COLO829 (cell line): ENCODE measurements at places on chromosomes 12 and 14.

DNA sequence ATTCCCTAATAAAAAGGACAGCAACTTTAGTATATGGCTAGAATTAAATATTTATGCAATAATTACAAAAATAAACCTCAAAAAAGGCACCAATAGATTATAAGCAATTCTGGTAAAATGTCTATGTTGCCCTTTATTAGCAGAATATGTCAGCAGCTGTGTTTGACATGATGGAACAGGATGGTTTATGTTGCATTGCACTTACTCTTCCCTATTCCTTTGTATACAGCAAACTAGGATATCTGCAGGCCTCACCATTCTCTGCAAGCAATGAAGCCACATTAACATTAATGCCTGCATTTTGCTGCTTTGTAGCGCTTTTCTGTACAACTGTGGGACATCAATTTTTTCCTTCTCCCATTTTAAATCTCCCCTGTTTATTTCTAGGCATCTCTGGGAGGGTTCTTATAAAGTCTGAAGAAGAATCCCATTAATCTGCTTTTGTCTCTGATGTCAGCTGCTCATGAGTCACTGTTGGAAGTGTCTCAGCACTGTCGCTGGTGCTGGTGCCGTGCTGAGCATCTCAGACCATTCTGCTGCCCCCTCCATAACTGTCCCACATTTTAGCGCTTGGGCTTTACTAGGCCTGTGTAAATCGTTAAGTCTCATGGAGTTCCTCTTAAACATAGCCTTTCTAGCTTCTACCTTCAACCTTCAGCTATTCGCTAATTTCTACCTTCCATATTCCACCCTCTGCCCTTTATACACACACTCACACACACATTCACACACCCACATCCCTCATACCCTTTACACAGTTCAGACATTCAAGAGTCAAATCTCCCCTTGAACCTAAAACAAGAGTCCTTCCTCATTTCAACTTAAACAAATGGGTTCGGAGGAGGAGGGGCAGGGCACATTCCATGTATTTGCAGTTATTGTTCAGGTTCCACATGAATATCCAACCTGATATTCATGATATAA is 64.4 kb upstream of the TRHDE start:
- DNase-seq: no peak

- no peak for DNase-seq
Observed at GRCh38 chr12:124497039-124497438, 70.4 kb downstream of the NCOR2 start.

- DNase-seq: peak; percentile 56
Observed at GRCh38 chr14:56152221-56152620, 34.0 kb downstream of the PELI2 start.

GRCh38 chr14:59482541-59483331 is 1.5 kb downstream of the L3HYPDH start:
- peak; percentile 63 for DNase-seq

DNA sequence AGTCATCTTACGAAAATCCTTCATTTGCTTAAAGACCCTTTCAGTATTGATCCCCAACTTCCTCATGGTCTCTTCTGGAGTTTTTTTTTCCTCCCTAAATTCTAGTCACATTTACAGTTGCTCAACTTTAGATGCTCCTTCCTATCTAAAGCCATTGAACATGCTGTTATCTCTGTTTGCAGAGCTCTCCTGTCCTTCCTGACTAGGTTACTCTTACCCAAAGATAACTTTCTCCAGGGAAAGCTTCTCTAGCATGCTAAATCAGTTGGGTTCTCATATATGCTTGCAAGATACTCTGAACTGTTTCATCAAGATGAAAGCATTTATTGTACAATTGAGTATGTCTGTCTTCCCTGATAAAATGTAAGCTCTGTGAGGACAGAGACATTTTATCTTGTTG is 1.8 kb upstream of the RAB21 start:
- DNase-seq: no peak

- DNase-seq: no peak
Observed at GRCh38 chr14:22344673-22345072, 244.4 kb downstream of the DAD1 start.

GRCh38 chr12:56333197-56333678 is 562 bp downstream of the PAN2 start:
- no peak for DNase-seq

- no peak for DNase-seq
Observed at GRCh38 chr14:65373671-65374039, 38.9 kb upstream of the FUT8 start.

DNA sequence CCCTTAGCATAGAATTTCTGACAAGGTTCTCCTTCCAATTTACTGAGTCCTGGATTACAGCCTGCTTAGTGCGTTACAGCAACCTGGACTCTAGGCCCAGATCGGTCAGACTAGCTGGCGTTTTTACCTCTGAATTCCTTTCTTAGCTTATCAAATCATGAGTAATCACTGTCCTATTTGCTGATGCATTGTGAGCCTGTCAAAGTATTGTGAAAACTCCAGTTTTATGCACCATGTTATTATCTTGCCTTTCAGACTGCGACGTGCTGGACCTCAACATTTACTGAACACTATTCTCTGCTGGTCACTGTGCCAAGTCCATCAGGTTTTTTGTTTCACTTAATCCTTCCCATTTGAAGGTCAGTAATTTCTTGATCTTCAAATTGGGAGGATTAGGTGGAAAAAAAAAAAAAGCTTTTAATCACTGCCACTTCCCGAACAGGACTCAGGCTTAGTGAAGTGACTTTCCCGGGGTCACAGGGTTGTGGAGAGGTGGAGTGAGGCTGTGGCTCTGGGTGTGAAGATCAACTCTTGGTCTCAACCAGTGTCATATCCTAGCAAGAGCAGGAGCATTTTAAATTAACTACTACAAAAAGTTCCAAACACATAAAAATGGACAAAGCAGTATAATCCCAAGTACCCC is 31.2 kb downstream of the FBXO21 start:
- DNase-seq: no peak

DNA sequence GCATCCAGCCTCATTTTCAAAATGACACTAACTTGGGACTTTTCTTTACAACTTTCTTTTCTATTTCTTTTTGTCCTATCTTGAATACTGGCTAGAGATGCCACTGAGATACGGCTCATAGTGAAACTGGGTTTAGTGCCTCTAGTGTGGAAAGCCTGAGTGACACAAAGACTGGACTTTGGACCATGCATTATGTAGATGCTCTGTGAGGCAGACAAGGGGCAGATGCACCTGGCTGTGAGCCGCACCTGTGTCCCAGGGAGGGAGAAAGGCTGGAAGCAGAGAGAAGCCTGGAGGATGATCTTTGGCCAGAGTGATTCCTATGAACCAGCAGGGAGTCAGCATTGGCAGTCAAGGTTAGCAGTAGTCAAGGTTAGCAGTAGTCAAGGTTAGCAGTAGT is 852.3 kb upstream of the TMEM132C start:
- no peak for DNase-seq

- DNase-seq: no peak
Observed at GRCh38 chr14:29355331-29355730, 572.3 kb downstream of the PRKD1 start.

GRCh38 chr12:90695415-90695814 is 259.6 kb downstream of the CCER1 start:
- no peak for DNase-seq

GRCh38 chr12:62296001-62296400 is 35.8 kb downstream of the USP15 start:
- DNase-seq: no peak

- no peak for DNase-seq
Observed at GRCh38 chr12:25741917-25742316, 188.8 kb upstream of the LMNTD1 start.

GRCh38 chr12:55060470-55060869 is 40.7 kb downstream of the NEUROD4 start:
- DNase-seq: no peak

GRCh38 chr14:68959035-68959434 is 20.1 kb downstream of the ACTN1 start:
- no peak for DNase-seq

GRCh38 chr14:94022532-94023411 is 3.4 kb upstream of the OTUB2 start:
- DNase-seq: no peak

DNA sequence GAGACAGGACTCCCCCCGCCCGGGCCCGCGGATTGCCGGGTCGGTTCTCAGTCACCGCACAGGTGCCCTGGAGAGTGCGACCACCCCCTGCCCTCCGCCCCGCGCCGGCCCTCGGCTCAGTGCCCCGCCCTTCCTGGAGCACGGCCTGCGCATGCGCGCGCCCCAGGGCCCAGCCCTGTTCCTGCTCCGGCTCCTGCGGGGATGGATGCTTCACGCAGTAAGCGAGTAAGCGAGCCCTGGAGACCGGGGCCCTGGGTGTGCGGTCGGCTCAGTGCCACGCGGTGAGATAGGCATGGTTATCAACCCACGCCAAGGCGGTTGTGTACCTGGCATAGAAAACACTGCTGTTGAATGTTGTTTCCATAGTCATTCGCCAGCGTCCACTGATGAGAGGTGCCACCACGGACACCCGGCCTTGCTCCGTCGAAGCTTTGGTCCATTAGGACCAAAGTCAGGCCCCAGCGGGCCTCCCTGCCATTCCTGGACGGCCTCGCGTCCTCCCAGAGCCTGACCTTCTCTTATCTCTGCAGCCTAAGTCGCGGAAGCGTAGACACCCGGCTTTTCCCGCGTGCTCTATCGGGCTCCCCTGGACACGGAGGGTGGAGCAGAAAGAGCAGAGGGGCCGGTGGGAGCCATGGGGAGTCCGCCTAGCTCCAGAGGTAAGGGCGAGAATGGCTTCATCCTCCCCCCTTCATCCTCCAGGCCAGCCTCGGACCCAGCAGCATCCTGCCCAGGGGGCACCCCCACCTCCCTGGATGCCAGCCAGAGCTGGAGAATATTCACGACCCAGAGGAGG is 90.6 kb downstream of the PAPOLA start:
- DNase-seq: no peak

DNA sequence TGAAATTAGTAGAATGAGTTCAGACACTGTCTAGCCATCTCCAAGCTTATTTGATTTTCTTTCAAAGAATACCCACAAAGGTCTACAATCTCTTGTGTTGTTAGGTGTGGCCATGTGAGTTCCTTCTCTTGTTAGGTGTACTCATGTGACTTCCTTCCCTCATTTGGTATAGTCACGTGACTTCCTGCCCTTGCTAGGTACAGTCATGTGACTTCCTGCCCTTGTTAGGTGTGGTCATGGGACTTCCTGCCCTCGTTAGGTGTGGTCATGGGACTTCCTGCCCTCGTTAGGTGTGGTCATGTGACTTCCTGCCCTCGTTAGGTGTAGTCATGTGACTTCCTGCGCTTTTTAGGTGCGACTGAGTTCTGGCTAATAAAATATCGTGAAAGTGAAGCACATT is 179.6 kb downstream of the TMX1 start:
- DNase-seq: no peak

DNA sequence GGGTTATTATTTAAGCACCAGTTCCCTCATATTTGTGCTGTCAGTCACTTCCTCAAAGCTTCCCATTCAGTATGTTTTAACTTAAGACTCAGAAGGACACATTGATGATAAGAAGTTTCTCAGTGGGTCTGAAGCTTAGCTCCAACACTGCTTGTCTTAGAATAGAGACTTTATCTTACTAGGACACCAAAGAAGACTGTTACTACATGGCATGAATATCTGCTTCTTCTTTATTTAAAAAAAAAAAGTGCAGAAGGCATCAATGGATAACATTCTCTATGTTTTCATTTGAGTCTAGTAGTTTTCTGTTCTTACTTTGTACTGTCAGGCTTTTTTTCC is 404.2 kb downstream of the DAD1 start:
- no peak for DNase-seq

- DNase-seq: no peak
Observed at GRCh38 chr12:11960646-11961045, 110.1 kb upstream of the BCL2L14 start.

DNA sequence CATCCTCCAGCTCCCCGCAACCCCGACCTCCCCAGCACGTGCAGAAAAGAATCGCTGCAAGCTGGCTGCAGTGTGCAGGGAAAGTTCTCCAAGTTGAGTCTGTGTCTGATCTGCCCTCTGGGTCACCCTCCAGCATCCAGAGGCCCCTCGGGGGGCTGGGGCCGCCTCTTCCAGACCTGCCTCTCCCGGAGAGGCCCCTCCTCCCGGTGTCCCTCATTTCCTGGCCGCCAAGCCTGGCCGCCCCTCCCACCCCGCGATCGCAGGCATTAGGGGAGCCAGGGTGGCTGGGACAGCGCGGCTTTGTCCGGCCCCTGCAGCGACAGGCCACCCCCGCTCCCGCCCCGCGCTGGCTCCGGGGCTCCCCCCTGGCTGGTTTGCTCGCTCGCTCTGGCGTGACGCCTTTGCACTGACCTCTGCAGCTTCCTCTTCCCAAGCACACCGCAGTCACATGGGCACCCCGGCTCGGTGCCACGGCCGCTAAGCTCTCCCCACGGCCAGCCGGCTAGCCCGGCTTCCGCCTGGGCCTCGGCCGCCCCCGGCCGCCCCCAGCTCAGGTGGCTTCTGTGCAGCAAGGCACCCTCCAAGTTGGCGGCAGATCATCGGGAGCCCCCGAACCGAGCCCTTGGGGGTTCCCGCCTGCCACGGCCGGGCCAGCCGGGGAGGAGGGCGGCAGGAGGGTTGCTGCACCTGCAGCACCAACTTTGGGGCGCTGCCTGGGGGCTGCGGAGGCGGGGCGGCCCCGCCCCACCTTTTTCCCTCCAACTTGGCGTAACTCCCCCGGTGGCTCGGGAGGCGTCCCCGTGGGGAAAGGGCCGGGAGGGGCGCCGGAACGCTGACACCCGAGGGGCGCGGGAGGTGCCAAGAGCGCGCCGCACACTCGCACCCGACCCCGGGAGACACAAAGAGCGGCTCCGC is 43.7 kb downstream of the KDM2B start:
- peak; percentile 41 for DNase-seq

DNA sequence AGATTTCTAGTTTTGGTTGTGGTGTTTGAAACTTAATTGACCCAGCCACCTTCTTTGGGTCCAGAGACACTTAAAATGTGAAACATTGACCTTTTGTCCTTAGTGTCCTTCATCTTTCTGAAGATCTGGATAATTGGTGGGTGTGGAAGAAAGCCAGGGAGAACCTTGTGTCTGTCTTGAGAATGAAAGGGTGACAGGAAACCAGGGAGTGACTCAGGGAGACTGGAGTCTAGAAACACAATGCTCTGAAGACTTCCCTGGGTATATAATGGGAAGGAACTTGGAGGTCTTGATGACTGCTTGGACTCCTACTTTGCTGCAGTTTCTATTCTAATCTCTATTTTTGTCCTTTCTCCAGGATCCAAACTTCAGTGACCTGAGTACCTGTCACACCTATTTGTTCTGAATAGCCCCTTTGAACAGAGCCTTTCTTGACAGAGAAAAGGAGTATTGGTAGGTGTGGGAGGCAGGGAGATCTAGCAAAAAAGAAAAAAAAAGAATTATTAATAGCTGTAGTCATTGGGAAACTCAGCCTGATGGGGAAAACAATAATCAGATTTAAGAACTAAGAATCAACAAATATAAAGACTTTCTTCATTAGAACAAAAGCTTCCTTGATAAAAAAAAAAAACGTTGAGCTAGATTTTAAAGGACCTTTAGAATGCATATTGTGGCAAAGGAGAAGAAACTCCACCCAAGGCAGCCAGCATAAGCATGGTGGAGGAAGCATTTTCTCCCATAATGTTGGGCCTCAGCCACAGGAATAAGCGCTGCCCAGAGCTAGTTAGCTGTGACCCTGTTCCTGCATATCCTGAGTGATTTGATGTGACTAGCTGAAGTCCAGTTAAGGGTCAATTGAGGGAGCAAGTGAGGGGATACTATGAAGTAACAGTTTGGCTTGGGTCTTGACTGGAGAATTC is 77.9 kb upstream of the HOXC13 start:
- DNase-seq: peak; percentile 36
